RWPE2 (cell line): ENCODE measurements at places on chromosomes 13 and 19.

DNA sequence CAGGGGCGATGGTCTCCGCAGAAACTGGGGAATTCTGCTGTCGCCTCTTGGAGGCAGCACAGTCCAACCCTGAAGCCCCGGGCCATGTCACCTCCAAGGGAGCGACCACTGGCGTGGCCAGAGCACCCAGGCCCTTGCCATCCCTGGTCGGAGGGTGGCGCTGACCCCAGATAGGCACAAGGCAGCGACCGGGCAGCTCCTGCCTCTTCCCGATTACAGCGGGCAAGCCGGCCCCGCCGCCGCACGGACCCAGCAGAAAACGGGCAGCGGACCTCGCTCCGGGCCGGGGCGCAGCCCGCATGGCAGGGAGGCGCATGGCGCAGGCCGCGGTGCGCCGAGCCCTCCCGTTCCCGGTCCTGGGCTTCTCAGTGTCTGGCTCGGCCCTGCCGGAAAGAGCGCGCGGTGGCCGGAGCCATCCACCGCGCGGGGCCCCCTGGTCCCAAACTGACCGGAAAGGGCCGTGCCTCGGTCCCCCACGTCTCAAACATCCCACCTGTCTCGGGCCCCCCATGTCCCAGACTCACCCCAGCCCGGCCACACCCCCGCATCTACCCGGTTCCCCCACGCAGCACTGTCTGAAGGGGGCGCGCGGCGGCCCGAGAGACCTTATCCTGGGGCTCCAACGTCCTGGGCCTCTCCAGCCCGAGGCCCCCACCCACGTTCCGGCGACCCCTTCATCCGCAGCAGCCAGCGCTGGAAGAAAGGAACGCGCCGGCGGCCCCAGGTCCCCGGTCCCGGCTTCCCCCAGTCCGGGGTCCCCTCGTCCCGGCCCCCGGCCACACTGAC is 727 bp downstream of the CERS1 start:
- DNase-seq = no peak

- DNase-seq = no peak
Observed at GRCh38 chr13:108795841-108796240, 166.4 kb downstream of the MYO16 start.

GRCh38 chr13:93797463-93797862 is 570.9 kb downstream of the GPC6 start:
- no peak for DNase-seq

GRCh38 chr13:58379221-58379620 is 747.7 kb downstream of the PCDH17 start:
- no peak for DNase-seq

GRCh38 chr19:55519451-55520311 is 17.3 kb downstream of the SBK2 start:
- no peak for DNase-seq

GRCh38 chr19:55208880-55209692 is at the start of gene PTPRH:
TSS of gene PTPRH (minus strand) at chr19:55209501. CDS start at chr19:55209433, 68 bp downstream.
- DNase-seq = no peak

- DNase-seq = no peak
Observed at GRCh38 chr13:112902101-112902651, 66.8 kb upstream of the MCF2L start.

DNA sequence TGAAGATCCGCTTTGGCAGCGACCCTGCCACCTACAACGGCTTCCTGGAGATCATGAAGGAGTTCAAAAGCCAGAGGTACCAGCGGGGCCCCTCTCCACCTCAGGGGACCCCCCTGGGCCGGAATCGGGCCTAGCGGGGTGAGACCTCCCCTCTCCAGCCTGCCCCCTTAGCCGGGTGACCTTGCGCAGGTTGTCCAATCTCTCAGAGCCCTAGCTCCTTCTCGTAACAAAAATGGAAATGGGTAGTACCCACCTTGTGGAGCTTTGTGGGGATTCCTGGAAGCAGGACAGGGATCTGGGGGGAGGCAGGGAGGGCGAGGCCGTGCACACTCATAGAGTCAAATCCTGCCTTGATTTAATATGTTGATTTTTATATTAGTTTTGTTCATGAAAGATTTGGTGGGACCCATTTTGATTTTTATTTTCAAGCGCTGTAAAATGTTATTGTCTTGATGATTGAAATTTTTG is 658 bp downstream of the SIN3B start:
- DNase-seq = no peak

GRCh38 chr19:12596485-12596884 is 14.1 kb downstream of the ZNF490 start:
- no peak for DNase-seq

- DNase-seq = no peak
Observed at GRCh38 chr13:74203576-74203975, 69.4 kb upstream of the KLF12 start.

DNA sequence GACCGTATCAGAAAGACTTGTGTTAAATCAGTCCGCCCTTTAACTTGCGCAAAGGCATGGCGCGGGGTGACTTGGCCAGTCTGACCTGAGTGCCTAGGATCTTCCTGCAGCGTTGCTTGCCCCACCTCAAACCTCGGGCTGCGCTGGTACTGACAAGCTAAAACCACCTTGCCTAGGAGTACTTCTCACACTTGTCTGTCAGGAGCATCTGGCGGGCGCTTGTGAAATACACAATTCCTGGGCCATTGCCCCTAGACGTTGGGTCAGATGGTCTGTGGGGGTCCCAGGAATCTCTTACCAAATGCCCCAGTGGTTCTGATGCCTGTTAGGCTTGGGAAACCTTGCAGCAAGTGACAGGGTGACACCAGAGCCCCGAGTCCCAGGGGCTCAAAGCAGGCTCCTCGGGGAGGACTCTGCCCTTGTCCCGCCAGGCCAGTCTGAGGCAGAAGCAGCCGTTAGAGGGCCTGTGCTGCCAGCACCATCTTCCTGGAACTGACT is 12.9 kb downstream of the CEBPG start:
- DNase-seq = no peak

GRCh38 chr19:2492870-2493269 is 16.9 kb downstream of the GADD45B start:
- no peak for DNase-seq

DNA sequence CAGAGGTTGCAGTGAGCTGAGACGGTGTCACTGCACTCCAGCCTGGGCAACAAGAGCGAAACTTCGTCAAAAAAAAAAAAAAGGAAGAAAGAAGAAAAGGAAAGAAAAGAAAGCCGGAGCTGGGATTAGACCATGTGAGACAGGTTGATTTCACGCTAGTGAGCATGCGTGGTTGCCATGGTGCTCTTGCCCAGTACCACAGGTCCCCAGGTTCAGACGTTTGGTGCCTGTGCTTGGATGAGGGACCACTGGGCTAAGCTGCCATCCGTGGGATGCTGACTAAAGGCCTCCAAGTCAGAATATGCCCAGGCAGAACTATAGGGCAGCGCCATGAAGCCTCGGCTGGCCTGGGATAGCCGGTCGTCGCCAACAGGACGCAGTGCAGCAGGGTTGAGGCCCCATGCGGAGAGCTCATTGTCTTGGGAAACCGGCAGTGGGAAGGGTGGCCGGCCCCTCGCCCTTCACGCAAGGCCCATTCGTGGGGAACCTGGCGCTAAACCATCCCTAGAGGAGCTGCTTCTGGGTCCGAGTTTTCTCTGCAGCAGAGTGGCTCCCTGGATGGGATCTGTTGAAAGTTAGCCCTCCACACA is 7.2 kb upstream of the TEX101 start:
- DNase-seq = no peak

DNA sequence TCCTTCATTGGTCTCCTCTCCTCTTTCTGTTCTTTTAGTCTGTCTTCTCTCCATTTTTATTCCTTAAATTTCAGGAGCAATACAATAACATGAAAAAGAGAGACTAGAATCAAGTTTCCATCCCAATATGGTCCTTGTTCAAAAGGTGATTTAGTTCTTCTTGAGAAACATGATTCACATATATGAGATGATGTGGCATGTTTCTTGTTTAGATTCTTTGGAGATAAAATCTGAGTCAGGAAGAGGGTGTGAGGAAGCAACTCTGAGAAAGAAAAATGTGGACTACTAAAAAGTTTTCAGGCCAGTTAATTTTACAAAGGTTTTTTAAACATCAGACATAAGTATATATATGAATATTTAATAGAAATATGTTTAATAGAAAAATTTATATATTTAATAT is 231.4 kb downstream of the OXGR1 start:
- DNase-seq = no peak

DNA sequence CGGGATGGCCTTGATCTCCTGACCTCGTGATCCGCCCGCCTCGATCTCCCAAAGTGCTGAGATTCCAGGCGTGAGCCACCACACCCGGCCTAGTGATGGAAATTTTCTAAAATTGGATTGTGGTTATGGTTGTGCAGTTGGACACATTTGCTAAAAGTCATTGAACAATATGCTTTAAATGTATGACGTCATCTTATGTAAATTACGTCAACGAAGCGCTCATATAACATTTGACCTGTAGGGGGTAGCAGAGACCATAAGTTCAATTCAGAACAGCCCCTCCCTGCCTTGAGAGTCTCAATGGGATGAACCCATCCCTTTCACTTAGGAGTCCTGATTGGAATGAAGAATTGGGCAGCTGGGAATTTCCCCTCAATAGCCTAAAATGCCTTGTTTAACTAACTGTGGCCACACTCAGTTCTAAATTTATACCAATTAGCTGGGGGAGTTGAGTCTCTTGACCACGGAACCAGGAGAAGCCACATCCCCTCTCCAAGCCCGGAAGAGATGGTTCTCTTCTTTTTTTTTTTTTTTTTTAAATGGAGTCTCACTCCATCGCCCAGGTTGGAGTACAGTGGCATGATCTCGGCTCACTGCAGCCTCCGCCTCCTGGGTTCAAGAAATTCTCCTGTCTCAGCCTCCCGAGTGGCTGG is 15.2 kb upstream of the TLE6 start:
- no peak for DNase-seq

DNA sequence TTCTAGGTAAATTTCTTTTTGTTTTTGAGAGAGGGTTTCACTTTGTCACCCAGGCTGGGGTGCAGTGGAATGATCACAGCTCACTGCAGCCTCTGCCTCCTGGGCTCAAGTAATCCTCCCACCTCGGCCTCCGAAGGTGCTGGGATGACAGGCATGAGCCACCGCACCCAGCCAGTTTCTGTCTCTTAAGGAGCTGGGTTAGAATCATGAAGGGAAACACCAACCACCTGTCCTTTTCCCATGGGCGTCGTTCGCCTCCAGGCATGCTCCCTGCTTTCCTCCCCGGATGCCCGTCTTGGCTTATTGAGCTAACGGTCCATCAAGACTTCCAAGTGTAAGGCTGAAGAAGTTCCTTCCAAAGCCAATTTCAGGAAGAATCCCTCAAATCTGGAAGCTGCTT is 85.9 kb downstream of the SOX1 start:
- DNase-seq = no peak

GRCh38 chr13:23609874-23610576 is 39.8 kb downstream of the TNFRSF19 start:
- no peak for DNase-seq

GRCh38 chr19:58346961-58347929 is 6.0 kb downstream of the A1BG start:
- no peak for DNase-seq

- DNase-seq = no peak
Observed at GRCh38 chr19:56137405-56137804, 3.7 kb upstream of the ZNF444 start.

- DNase-seq = no peak
Observed at GRCh38 chr13:76992548-76993001, 694 bp downstream of the CLN5 start.

DNA sequence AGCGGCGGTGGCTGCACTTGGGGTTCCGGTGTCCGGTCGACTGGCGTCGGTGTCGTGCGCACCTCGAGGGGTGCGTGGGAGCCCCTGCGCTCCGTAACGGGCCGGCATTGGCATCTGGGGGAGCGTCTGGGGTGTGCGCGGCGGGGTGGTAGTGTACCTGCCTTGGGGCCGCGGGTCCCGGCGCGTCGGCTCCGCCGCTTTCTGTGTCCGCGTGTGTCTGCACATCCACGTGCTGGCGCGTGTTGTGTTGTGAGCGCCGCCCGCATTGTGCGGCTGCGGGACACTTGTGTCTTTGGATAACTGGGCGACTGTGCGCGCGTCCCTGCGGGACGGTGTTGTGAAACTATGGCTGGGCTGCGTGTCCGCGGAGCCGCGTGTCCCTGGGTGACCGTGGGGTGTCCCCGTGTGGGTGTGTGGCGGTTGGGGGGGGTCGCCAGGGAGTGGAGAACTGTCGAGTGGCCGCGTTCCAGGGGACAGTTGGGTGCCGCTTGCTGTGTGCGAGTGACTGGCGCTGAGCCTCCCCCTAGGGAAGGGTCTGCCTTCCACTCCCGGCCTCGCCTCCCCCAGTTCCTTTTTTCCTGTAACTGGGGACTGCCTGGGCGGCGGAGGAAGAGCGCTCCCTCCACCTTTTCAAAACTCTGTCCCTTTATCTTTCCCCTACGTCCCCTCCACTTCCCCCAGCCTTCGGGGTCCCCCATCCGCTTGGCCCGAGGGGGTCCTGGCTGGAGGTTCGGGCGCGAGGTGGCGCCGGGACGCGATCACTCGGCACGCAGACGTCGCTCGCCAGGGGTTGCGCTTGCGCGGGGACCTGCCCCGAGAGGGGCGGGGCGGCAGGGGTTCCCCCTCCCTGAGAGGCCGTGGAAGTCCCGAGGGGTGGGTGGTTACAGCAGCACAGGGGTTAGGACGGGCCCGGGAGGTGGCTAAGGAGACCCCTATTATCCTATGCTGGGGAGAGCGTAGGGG is 5.7 kb upstream of the NFIC start:
- no peak for DNase-seq

- no peak for DNase-seq
Observed at GRCh38 chr19:28425046-28425931, 787.7 kb downstream of the UQCRFS1 start.

GRCh38 chr19:51091895-51092873 is 9.5 kb upstream of the KLK14 start:
- DNase-seq = no peak

DNA sequence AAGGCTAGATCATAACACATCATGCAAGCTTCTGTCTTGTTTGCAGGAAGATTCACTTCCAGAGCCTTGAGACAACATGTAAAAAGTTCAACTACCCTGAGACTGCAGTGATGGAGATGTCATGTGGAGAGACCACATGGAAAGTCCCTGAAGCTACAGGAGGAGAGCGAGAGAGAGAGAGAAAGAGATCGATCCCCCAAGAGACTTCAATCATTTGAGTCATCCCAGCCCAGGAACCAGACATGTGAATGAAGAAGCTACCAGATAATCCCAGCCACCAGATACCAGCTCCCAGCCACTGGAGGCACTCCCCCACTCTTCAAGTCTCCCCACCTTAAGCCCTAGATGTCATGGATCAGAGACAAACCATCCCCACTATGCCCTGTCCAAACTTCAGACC is 10.7 kb upstream of the EVI5L start:
- no peak for DNase-seq

- DNase-seq = no peak
Observed at GRCh38 chr19:34104096-34104495, 68.2 kb upstream of the LSM14A start.

GRCh38 chr19:48780631-48781391 is 25.5 kb downstream of the FGF21 start:
- no peak for DNase-seq
